ENCODE measurements at places on chromosomes 5 and 9.

- no peak for DNase-seq
These were observed 30.6 kb downstream of the PLPP7 start for GRCh38 chr9:131320031-131320685.

DNA sequence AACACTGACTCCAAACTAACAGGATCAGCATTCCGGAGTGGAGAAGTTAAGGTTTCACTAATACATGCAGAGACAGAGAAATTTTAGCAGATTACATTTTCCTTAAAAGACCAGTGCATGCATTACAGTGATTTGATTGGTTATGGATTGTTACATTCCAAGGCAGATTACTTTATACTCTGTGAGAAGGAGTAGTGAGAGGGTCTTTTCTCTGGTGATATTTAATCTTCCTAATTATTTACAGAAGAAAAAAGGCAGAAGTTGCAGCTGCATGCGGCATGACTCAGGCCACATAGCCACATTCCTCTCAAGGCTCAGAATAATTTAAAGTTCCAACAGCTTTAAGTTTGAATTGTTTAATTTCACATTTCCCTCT is 53.0 kb upstream of the PDZD2 start:
- no peak for DNase-seq

GRCh38 chr5:150044712-150045111 is 41.6 kb downstream of the CSF1R start:
- no peak for DNase-seq

DNA sequence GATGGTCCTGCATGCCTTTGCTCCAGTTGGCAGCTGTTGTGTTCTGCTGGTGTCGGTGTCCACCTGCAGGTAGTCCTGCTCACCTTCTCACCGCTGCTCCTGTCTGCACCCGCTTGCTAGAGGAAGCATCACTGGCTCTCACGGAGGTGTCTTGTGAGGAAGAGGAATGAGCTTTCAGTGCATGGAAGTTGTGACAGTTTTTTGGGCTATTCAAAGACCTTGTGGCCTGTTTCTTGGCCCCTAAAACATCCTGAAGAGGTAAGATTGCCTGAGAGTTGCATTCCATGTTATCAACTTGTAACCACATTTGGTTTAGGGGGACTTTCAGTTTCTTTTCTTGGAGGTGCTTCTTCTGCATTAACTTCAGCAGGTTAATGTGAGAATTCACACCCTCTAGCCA is 85.6 kb downstream of the MACROH2A1 start:
- no peak for DNase-seq

GRCh38 chr9:109477258-109478050 is 20.7 kb downstream of the PTPN3 start:
- no peak for DNase-seq

GRCh38 chr5:179798771-179799643 is 5.2 kb downstream of the LTC4S start:
- no peak for DNase-seq

GRCh38 chr5:123476731-123477130 is 35.2 kb upstream of the CSNK1G3 start:
- no peak for DNase-seq

- no peak for DNase-seq
These were observed 158.1 kb downstream of the SLC25A46 start for GRCh38 chr5:110896901-110897300.

- DNase-seq: no peak
These were observed 8.6 kb downstream of the PDGFRB start for GRCh38 chr5:150146862-150147601.

- DNase-seq: no peak
These were observed 45.7 kb downstream of the NSUN2 start for GRCh38 chr5:6587171-6587570.

DNA sequence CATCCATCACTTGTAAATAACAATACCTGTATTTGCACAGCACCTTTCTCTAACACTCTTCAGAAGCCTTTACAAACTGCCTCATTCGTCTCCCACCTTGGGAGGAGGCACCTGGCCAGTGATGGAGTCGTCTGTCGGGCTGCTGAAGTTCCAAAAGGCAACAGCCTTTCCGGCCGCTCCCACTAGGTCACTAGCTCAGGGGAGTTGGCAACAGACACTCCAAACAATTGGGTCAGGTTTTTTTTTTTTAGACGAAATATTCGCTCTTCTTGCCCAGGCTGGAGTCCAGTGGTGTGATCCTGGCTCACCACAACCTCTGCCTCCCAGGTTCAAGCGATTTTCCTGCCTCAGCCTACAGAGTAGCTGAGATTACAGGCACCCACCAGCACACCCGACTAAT is 4.0 kb downstream of the DAP start:
- no peak for DNase-seq

DNA sequence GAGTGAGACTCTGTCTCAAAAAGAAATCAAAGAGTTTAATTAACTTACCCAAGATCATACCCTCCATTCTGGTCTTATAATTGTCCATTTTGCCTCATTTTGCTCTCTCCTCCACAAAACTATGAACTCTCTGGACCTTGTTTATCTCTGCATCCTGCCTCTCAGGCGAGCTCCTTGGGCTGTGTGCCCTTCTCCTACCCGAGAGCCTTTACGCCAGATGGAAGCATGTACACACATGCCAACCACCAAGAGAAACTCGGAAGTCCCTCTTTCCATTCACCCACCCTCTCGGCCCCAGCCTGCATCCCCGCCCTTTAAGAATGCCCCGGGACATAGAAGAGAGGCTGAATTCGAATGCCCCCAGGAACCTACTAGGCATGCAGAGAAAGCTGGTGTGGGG is 25.9 kb downstream of the CPLX2 start:
- no peak for DNase-seq

DNA sequence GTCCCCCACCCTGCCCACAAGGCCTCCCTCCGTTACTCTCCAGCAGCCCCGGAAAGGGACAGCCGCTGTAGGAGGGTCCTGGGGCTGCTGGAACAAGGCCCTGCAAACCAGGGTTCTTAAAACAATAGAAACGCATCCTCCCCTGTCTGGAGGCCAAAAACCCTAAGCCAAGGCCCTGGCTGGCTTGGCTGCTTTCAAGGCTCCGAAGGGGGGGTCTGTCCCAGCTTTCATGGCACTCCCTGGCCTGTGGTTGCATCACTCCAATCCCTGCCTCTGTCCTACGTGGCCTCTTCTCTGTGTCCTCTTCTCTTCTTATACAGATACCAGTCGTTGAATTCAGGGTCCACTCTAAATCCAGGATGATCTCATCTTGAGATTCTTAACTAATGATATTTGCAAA is 7.4 kb upstream of the UBAC1 start:
- DNase-seq: no peak

GRCh38 chr9:83238871-83239640 is 176.1 kb upstream of the RASEF start:
- DNase-seq: no peak

- no peak for DNase-seq
These were observed 21.1 kb upstream of the TLR4 start for GRCh38 chr9:117682955-117683710.

- DNase-seq: no peak
These were observed 417.5 kb downstream of the EFNA5 start for GRCh38 chr5:107253246-107253645.

GRCh38 chr9:105959531-105959930 is 265.2 kb downstream of the TMEM38B start:
- no peak for DNase-seq

DNA sequence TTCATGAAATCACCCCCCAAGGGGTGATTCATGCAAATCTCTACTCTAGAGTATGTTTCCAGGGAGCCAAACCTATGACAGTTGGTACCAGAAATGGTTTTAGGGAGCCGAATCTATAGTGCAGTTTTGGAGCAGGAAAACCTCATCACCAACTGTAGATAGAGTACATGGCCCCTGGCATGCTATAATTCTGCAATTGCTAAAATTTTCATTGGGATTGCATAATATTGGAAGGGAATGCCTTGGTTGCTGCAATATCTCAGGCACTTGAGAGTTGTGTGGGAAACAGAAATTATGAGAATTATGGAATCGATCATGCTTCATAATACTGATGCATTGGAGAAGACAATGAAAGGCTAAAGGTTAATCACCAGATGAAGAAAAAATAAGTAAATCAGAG is 148.2 kb upstream of the PLPPR1 start:
- no peak for DNase-seq

Measured in activated T-cell treated with anti-CD3 and anti-CD28 coated beads for 48 hours (primary cell).